ENCODE measurements at places on chromosomes 6 and 20.

DNA sequence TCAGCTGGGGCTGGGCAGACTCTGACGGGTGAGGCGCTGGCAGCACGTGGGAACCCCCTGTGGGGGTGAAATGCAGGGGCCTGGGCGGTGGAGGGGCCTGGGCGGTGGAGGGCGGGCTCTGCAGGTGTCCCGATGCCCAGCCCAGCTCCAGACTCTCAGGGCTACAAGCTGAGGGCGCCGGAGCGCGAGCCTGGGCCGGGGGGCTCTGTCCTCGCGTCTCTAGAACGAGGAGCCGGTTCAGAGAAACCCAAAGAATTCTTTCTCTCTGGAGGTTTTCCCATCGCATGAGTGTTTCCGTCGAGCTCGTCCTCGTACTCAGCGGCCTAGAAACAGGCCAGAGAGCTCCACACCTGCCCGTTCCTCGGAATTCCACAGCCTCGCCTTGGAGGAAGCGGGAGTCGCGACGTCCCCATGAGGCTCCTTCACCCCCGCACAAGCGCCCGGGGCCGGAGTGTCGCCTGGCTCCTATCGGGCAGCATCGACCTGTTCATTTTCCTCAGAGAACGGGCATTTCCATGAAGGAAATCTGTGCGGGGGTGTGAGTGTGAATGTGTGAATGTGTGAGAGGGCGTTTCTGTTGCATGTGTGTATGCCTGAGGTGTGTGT, 76.9 kb downstream of the SMOC2 start:
- DNase-seq: no peak

GRCh38 chr6:108621117-108621516, 60.4 kb downstream of the FOXO3 start:
- peak; percentile 76 for DNase-seq

GRCh38 chr20:1588533-1589460, 31.0 kb downstream of the SIRPB1 start:
- no peak for DNase-seq

GRCh38 chr6:117352466-117353081, 73.2 kb downstream of the ROS1 start:
- peak; percentile 20 for DNase-seq

- no peak for DNase-seq
Observed at GRCh38 chr6:140579918-140580317, 1205.5 kb upstream of the CITED2 start.

- no peak for DNase-seq
Observed at GRCh38 chr20:7406671-7407070, 533.6 kb downstream of the HAO1 start.

DNA sequence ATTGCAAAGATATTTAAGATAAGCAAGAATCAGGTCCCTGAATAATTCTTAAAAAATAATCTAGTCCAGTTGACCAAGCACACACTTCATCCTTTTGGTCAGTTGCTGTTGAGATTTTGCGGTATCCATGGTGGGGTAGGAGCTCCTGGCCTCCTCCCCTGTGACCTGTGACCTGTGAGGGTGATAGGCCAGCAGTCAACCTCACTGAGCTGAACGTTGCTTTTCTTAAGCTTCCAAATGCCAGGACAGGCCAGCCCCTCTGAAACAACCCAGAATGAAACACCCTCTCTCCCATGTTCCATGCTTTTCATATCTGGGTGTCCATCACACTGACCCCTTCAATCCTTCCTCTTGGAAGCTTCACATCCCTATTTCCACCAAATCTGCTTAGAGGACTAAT, 164.9 kb downstream of the THBS2 start:
- DNase-seq: no peak

DNA sequence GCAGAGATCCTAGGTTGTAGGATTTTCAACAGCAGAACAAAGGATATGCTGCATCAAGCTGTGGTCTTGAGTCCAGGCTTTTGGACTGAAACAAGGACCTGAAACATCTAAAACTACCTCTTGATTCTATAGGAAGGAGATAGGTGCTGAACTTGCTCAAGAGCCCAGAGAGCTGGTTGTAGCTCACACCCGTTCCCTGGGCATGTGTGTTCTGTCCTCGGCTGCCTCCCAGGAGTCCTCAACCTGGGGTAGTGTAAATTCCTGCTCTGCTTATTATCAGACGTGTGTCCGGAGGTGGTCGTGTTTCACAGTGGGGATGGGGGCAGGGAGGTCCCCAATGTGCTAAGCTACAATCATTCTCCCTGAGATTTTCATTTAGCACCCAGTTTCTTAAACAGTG, 4.8 kb downstream of the NOP56 start:
- peak; percentile 20 for DNase-seq

DNA sequence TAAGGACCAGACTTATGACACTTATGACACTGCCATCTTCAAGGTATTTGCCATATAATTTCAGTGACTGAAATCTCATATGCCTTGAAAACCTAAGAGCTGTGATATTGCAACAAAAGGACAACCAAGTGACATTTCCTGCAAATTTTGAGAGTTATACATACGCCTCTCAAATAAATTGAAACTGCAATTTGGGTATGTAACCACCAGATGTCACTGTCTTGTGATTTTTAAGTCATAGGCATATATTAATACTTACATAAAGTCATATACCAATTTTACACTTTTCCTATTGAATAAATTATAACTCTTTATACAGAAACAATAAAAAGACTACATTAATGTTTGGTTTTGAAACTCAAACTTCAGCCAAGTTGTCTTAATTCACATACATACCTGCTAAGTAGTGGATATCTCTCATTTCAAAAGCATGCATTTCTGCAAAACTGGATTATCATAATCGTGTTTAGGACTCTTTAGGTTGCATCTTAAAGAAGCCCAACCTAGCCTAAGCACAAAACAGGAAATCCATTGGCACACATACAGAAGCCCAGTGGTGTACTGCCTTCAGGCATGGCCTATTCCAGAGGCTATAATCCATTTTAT, 180.2 kb downstream of the PACRG start:
- DNase-seq: peak; percentile 67

GRCh38 chr6:54913211-54913610, 66.6 kb downstream of the FAM83B start:
- DNase-seq: no peak

DNA sequence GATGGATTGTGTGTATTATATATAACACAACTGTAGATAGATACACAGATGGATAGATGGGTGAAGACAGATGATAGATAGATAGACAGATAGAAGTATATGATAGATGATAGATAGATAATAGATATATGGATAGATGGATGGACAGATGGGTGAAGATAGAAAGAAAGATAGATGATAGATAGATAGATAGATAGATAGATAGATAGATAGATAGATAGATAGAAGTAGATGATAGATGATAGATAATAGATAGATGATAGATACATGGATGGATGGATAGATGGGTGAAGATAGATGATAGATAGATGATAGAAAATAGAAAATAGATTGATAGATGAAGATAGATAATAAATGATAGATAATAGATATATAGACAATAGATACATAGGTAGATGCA, 83.3 kb downstream of the FOXF2 start:
- no peak for DNase-seq

DNA sequence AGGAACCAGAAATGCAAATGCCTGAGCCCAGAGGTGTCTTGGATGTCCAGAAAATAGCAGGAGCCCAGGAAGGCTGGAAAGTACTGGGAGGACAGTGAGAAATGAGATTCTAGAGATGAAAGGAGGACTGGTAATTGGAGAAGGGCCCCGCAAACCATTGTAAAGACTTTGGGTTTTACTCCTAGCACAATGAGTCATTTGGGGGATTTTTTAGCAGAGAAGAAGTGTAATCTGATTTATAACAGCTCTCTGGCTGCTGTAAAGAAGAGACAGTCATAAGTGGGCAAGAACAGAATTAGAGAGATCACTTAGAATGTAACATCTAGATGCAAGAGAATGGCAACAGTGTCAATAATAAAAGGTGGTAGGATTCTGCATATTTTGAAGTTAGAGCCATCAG, 40.2 kb downstream of the SLC35F1 start:
- DNase-seq: no peak

DNA sequence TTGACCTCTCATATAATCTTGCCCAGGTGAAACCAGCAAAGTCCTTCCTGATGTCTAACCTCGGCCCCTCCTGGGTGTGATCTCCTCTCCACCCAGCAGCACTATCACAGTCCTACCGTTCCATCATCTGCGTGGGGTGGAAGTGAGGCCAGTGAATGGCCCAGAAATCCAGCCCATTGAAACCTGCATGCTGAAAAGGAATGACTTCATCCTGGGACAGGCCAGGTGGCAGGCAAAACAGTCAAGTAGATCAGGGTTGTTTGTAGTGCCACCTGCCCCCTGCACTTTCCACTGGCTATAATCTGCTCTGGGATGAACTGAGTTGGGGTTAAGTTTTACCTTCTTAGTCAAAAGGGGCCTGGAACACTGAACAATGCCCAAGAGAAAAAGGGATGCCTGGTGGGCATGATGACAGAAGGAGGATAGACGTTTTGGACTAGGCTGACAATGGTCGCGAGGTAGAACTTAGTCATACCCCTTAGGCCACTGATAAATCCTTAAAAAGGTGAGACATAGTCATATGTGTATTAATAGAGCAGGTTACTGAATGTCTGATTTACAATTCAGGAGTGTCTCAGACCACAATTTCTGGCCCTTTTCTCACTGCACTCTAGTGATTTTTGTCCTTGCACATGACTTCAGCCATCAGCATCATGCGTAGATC, 8.1 kb upstream of the HSP90AB1 start:
- no peak for DNase-seq

GRCh38 chr6:143828572-143828971, 14.6 kb upstream of the LTV1 start:
- no peak for DNase-seq

DNA sequence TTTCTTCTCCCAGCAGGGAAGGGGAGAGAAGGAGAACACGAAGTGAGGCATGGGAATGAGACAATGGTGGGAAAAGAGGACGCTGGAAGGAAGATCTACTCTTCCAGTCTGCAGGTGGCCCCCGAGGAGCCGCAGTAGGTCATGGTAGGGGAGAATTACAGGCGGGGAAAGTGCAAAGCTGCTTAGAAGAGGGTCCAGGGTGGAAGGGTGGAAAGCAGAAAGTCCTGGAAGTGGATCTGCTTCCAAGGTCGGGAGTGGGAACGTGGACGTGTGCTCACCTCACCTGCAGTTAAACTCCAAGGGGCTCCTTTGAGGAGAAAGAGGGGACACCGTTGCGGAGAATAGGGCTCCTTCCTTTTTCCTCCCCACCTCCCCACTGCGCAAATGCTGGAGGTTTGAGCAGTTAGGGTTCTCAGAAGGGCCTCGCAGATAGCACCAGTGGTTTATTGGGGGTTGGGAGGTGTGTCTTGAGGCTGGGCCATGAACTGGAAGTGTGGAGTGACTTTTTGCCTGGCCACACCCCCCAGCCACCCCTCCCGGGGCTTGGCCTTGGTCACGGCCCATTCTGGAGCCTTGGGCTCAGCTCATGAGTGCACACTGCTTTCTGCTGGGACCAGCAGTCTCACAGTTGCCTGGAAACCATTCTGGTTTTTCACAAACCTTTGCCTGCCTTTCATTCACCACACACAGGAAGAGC, 100.4 kb upstream of the MLN start:
- DNase-seq: peak; percentile 38

- no peak for DNase-seq
Observed at GRCh38 chr6:26218824-26219223, 131.6 kb downstream of the HFE start.

DNA sequence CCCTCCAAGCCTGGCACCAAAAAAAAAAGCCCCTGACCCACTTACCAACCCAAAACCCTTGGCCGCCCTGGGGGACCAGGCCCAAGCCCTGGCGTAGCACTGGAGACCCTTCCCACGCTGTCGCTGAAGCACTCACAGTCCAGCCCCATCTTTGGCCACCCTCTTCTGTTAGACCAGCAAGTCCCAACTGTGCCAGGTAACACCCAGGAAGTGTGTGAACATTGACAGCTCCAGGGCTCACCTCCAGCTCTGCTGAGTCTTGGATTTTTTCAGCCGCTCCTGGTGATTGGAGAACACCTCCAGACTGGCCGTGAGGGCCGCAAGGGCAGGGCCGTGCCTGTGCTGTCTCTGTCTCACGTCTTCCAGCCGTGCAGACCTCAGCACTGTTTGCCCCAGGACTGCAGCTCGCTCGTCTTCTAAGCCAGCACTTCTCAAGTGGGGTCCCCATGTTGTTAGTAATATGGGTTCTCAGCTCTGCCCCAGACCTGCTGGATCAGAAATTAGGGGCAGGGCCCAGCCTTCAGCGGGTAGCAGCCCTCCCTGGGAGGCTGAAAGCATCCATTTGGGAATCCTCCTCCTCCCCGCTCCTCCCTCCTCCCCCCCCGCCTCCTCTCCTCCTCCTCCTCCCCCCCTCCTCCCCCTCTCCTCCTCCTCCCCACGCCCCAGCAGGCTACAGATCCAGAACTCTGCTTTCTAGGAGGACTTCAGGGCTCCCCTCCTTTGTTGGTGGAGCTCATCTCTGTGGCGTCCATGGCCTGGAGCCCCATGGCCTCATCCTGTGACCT, 18.1 kb downstream of the NPEPL1 start:
- peak; percentile 2 for DNase-seq

- no peak for DNase-seq
Observed at GRCh38 chr6:106005954-106006353, 80.2 kb upstream of the PRDM1 start.

GRCh38 chr6:44462797-44463727, 75.6 kb downstream of the CDC5L start:
- DNase-seq: no peak

DNA sequence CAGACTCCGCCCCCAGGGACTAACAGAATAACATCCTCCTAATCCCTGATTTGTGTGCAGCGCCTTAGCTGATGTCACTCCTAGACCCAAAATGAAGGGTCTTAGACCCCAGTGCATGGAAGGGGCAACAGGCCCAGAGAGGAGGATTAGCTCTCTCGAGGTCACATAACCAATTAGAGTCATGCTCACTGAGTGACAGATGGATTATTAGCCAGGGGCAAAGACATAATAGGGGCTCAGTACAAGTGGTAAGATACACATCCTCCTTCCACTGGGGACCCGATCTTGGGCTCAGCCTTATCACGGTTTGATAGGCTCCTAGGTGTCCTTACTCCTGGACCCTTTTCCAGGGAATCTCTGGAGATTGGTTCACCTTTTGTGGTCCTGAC, 858 bp downstream of the TP53INP2 start:
- no peak for DNase-seq

DNA sequence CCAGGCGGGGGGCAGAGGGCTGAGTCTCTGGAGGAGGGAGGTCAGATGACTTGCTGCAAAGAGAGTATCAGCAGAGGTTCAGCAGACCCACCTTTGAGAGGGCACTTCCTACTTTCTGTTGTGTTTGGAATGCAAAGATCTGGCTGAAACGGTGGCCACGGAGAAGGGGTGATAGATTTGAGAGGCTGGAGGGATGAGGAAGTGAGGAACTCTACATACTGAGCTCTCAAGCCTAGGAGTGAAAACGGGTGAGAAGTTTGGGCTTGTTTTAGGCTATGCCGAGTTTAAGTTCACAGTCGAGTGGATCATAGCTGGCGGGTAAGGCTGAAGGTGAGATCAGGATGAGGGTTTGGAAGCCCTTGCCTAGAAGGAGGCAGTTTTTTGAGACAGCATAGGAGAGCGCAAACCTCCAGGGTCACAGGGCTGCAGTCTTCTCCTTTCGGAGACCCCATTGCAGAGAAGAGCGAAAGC, 477 bp upstream of the ITPA start:
- peak; percentile 64 for DNase-seq

DNA sequence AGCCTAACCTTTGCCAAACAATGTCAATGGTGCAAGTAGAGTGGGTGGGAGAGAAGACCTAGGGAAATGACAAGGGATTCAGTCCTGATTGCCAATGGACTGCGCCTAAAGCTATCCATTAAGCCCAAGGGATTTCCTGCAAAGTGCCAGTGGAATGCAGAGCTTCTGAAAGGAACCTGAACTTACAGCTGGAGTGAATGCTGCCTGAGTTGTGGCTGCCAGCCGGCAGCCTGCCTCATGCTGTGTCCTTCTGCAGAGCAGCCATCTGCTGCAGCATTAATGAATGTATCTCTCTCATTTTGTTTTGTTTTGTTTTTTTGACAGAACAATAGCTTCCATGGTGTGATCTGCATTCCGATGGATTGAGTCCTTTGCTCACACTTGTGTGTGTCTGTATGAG, 44.7 kb downstream of the SLC35F1 start:
- DNase-seq: no peak

Measured in NB4 (cell line).